Activated CD4-positive, CD25-positive, alpha-beta regulatory T cell treated with anti-CD3 and anti-CD28 coated beads, Interleukin-2, amount 50 U/mL, for 16 hours (primary cell): ENCODE measurements at places on chromosomes 3 and 15.

- DNase-seq = no peak
Measured at GRCh38 chr3:37905346-37905745, 43.7 kb downstream of the CTDSPL start.

DNA sequence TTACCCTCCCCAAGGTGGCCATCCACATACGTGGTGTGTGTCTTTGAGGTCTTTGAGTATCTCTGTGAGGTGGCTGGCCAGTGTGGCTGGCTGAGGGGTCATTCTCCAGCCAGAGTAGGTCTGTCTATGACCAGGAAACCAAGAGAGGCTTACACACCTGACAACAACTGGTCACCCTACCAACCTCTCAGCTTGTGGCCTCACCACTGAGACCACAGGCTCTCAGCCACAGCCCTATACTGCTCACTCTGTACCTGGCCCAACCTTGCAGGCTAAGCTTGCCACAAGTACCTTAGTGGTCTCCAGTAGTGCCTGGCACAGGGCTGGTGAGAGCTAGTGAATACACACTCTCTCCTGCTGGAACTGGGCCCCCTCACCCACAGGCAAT is 5.1 kb downstream of the HEMK1 start:
- DNase-seq = no peak

DNA sequence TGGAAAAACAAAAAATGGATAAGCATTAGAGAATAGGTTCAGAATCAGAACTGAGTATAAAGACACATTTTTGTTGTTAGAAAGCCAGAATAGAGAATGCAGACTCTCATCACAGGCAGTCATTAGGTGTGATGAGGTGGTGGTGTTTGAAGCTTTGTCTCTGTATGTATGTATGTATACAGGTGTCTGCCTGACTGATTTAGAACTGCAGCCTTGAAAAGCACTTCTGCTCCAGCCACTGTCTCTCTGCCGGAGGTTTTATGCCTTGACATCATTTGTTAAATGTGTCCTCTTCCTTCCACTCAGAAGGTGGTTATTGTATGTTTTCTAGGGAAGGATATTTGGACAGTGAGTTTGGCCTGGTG is 80.7 kb upstream of the ZBED2 start:
- DNase-seq = no peak

DNA sequence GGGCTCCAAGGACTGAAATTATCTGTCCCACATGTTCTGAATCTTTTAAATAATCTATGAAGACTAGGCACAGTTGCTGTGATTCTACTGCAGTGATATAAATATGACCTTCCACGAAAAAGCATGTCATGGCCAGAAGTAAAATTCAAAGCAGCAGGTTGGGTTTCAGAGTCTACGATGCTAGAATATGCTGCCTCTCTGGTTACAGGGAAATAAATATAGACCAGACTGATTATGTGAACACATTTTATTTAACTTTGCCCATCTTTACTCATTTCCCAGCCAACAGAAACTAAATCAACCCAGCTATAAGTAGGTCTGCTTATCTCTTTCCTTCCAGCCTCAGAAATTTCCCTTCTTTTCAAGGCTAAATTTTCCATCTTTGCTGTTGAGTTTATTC is 19.9 kb upstream of the TM6SF1 start:
- DNase-seq = no peak

DNA sequence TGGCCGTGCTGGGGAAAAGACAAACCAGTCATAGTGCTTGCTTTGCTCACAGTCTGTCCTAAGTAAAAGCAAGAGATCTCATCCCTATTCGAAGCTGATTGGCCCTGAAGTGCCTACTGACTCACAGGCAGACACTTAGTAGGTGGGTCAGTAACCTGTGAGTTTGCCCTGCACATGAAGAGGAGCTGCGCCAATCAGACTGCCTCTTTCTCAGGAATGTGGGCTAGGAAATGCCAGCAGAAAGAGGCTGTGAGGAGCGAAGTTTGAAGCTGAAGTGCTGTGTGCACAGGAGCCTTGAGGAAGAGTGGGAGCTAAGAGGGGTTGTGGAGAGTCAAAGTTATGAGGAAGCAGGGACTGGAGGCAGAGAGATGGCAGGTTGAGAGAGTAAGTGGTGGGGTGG is 126.8 kb downstream of the IL20RB start:
- DNase-seq = no peak

- no peak for DNase-seq
Measured at GRCh38 chr3:183816681-183817510, 8.5 kb downstream of the MAP6D1 start.

DNA sequence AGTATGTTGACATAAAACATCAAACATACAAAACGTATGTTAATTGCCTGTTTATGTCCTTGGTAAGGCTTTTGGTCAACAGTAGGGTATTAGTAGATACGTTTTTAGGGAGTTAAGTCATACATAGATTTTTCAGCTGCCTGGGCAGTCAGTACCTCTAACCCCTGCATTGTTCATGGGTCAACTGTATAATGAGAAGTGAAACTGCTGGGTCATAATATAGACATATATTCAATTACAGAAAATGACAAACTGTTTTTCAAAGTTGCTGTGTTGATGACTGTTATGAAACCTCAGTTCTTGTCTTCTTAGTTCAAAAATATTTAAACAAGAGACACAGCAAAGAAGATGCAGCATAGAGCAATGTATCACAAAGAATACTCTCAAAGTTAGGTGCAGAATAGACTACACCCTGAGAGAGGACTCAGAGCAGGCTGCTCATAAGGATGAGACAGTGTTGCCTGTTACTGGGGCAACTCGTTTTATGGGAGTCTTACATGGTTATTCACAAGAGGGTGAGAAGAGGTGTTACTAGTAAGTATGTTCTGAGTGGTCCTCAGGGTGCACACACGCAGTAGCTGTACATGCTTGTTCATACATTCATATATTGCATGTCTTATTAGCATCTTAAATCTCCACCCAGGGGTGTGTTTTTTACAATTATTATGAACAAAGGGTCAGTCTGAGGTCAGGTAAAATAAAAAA is 53.1 kb upstream of the ADAMTS17 start:
- no peak for DNase-seq

DNA sequence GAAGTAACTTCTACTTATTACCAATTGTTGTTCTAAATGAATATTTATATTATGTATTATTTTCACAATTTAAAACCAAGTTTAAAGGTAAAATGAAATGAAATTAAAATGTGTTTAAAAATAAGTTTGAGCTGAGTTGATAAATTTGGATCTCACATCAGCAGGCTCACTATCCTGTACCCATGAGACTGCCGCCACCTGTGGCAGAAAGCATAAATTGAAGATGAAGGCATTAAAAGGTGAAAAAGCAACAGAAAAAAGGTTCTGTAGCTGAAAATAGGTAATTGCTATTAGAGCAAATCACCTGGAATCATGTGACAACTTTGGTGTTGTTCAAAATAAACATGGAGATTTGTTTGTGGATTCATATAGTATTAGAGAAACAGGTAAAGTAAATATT is 133.0 kb upstream of the CADM2 start:
- no peak for DNase-seq

GRCh38 chr3:13547591-13548371 is 1.1 kb upstream of the FBLN2 start:
- DNase-seq = no peak

DNA sequence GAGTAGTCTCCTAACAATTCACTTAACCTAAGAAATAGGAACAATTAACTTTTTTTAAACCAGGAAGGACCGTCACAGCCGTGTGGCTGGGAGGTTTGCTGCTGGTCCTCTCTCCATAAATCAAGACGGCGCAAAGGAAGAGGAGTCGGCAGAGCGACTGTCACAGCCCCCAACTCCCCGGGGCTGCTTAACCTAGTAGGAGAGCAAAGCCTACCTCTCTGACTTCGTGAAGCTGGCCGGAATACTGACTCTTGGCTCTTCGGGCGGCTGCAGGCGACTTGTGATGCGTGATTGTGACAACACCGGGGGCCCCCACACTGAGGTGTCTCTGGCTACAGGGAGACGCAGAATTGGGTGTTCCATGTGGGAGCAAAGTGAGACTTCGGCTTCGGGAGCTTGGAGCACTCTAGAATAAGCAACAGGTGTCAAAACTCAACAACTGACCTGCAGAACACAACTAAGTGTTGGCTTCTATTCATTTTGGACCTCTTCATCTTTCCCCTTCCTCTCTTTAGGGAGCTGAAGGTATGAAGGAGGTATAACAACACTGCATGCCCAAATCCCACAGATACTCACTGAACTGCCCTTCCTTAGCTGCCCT is 151.1 kb downstream of the OSBPL10 start:
- DNase-seq = no peak

GRCh38 chr3:171898192-171898591 is 55.0 kb downstream of the TMEM212 start:
- no peak for DNase-seq

- no peak for DNase-seq
Measured at GRCh38 chr3:163707659-163708058, 1370.6 kb downstream of the SI start.

- no peak for DNase-seq
Measured at GRCh38 chr3:88141458-88142083, 8.2 kb upstream of the C3orf38 start.

DNA sequence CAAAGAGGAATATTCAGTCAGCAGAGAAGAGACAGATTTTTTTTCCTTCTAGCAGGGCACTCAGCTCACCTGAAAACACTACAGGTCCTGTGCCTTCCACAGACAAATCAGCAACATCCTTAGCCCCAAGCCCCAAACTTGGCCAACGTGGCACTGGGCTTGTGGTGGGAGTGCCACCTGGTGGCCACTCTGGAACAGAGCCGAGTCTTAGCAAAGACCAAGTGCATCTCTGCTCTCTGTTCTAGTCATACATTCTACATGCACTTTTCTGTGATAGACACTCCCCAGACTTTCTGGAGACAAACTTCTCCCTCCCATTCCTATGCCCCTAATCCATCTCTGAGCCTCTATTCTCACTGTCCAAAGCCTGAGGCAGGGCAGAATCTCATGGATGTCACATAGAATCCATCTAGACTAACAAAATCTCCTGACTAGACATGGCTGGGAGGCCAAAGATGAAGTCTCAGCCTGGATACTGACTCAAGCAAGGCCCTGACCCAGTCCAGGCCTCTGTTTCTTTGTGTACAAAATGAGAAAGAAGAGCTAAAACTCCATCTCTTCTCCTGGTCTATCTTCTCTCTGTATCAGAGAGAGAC is 5.1 kb upstream of the SEMA7A start:
- peak; percentile 68 for DNase-seq

DNA sequence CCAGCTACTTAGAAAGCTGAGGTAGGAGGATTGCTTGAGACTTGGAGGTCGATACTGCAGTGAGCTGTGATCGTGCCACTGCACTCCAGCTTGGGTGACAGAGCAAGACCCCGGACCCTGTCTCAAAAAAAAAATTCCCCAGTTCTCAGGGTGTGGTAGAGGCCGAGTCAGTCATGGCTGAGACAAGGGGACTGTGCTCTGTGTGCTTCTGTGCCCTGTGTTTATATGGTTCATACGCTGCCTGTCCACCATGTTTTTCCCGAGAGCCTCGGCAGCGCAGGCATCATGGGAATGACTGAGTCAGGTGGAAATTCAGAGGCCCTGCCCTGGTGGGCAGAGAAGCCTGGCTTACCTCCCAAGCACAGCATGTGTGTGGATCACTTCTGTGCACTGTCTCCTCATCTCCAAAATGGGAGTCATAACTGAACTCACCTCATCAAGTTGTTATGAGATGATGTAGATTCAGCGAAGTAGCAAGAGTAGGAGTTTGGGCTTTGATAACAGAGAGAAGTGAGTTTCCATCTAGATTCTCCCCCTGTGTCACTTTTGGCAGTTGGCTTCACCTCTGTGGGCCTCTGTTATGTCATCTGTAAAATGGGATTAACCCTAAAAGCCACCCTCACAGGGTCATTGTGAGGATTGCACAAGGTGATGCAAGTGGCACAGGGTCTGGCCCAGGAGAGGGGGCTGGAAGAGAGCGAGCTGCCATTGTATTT is 56.9 kb downstream of the FLNB start:
- no peak for DNase-seq

- no peak for DNase-seq
Measured at GRCh38 chr15:53862386-53862785, 102.9 kb upstream of the WDR72 start.

- no peak for DNase-seq
Measured at GRCh38 chr3:125381743-125382142, 6.6 kb upstream of the ZNF148 start.

- DNase-seq = no peak
Measured at GRCh38 chr15:77168141-77168540, 97.2 kb upstream of the TSPAN3 start.

DNA sequence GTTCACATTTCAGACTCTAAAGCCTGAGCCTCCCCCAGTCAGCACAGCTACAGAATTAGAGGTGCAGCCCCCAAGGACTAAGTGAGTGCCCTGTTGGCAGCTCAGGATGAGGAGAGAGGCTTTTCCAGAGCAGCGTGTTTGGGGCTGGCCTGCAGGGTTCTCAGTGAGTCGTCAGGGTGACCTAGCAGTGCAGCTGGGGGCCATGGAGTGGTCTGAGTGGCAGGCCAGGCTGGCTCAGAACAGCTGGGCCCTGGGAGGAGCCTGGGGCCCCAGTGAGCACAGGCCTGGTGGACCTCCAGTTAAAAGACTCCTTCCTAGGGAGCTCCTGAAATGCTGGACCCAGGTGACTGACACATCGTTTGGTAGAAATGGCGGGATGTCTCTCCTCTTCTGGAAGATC is 108.3 kb downstream of the SLC49A4 start:
- DNase-seq = no peak

DNA sequence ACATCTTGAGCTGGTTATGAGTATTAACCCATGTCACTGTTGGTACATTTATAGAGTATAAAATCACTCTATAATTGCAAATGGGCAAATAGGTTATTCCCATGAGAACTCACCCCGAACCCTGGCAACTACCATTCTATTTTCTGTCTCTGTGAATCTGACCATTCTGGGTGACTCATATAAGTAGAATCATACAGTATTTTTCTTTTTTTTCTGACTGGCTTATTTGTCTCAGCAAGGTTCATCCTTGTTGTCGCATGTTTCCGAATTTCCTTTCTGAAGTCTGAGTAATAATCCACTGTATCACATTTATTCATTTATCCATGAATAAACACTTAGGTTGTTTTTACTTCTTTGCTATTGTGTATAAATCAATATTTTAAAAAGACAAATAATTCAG is 59.9 kb upstream of the CHRM5 start:
- no peak for DNase-seq

DNA sequence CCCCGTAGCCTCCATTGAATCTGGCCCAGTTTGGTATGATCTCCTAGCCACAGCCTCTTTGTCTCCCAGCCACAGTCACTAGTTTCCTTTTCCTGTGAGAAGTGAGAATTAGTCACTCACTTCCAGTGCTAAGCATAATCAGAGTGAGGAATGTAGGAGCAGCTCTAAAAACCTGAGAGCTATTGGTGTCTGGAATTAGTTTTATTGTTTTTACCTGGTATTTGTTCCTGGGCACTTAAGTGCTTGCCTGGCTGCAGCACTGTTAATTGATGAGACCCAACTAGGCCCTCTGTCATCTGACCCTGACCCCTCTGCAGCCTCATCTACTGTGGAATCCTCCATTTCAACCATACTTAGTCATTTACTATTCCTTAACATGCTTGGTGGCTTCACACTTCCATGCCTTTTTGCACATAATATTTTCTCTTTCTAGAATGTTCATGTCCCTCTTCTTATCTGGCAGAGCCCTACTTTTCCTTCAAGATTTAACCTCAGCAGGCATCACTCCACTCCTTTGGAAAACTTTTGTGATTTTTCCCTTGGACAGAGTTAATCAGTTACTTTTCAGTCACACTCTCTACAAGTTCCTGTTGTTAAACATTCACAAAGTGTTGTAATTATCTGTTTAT is 48.8 kb downstream of the PDE8A start:
- DNase-seq = no peak
